ENCODE measurements at places on chromosomes 7 and 10.

DNA sequence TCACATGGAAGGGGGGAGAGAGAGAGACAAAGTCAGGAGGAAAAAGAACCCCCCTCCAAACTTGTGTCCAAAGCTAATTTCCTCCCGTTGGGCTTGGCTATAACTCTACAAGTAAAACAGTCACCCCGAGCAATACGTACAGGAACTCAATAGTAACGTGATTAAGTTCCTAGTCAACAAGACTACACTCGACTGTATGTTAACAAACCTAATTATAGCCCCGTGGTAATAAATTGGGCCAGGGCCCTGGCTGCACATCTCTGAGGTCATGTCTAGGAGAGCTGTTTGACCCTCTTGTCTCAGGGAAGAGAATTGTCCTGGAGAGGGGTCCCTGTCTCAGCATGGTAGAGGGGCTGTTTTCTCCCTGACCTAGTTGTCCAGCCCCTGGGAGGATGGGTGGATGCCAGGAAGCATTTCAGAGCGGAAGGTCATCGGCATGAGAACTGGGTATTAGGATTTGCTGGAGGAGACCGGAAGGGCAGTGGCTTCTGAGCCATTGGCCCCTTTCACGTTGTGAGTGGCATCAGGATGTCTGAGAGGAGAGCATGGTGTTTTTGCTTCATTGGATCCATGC, 60.2 kb upstream of the COMTD1 start:
- no peak for DNase-seq

DNA sequence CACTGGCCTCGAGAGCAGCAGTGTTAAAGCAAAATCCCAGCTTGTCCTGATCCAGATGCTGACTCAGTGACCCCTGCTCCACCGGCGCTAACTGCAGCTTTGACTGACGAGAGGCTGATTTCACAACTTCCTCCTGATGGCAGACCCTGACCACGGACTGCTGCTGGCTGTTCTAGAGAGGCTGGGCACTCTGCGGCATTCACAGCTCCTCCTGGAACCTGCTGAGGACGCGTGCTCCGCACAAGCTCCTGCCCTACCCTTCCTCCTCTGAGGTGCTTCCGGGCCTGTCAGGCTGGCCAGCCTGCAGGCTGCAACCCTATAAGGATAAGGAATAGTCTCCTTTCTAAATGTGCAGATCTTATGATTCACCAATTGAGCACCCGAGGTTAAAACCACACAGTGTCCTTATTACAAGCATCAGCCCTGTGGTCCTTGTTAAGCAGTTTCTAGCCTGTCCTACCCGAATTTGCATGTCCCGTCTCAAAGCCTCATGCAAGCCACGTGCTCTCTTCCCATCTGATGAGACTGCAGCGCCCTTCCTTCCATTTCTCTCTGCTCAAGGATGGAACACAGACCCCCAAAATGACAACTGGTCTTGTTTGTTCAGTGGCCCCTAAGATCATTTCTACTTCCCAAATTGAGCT, 35.5 kb upstream of the NCAPG2 start:
- DNase-seq = peak; percentile 94

GRCh38 chr7:148723846-148724245, 25.1 kb downstream of the CUL1 start:
- DNase-seq = no peak

GRCh38 chr7:77679608-77680007, 16.7 kb upstream of the RSBN1L start:
- no peak for DNase-seq
